ENCODE measurements at places on chromosomes 1 and 21.

DNA sequence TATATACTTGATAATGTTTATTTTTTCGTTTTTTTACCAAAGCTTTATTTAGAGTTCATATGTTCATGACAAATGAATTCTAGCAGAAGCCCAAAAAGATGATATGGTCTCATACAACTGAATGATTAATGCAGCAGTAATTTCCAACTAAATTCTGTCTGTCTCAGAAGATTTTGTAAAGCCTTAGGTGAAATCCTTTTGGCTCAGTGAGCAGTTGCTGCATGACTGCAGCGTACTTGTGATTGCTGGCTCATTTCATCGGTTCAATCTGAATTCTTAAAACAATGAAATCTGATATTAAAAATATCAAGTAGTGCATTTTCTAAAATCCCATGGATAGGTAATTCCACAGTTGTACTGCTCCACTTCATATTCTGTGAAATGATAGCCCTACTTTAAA is 73.2 kb downstream of the AK5 start:
- DNase-seq, result no peak

- DNase-seq, result no peak
Measured at GRCh38 chr1:202791077-202791747, 17.0 kb downstream of the KDM5B start.

- no peak for DNase-seq
Measured at GRCh38 chr1:184555665-184556641, 169.1 kb downstream of the C1orf21 start.

DNA sequence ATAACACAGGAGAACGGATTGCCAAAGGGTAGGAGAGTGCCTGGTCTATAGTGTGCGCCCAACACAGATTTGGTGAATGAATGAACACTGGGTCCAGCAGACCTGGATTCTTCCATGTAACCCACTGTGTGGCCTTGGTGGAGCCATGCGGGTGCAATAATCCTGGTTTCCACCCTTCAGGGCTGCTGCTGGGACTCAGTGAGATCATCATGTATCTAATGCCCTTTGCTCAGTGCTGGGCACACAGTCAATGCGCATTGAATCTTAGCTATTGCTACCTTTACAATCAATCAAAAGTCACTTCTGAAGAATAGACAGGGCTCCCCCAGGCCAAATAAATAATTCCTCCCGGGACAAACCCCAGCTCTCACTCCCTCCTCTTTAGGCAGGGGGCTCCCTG is 5.8 kb upstream of the EPHA2 start:
- no peak for DNase-seq

DNA sequence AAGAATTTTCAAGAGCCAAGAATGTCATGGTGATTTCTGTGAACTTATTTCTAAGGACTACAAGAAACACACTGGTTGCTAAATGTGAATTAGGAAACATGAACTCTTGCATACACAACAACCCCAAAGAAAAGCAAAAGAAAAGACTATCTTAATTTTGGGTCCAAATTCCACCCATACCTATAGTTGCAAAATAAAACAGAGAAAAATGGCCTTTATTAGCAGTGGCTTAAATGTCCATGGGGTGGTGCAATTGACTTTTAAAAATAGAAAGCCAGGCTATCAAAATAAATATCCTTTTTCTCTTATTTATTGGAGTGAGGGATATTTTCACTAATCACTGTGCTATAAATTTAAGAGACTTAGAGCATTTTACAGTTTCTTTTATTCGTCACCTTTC is 80.9 kb upstream of the DPYD start:
- DNase-seq, result no peak

GRCh38 chr1:207748737-207749528 is 2.9 kb upstream of the CD46 start:
- DNase-seq, result no peak

- DNase-seq, result no peak
Measured at GRCh38 chr1:1609822-1610485, 5.3 kb upstream of the MIB2 start.

DNA sequence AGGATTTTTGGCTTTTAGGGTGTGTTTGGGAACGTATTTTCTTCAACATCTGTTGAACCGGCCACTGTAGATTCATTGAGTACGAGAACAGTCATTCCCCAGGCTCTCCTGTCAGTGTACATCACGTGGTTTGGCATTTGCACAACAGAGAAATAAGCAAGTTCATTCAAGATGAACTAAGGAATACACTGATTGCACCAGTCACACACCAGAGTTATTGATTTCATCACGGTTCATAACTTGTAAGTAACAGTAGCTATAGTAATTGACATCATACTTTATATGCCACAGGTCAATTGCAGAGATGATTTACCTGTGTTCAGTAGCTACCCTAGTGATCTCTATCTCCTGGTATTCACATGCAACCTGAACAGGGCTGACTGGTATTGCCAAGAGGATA is 90.7 kb upstream of the ETS2 start:
- DNase-seq, result no peak

DNA sequence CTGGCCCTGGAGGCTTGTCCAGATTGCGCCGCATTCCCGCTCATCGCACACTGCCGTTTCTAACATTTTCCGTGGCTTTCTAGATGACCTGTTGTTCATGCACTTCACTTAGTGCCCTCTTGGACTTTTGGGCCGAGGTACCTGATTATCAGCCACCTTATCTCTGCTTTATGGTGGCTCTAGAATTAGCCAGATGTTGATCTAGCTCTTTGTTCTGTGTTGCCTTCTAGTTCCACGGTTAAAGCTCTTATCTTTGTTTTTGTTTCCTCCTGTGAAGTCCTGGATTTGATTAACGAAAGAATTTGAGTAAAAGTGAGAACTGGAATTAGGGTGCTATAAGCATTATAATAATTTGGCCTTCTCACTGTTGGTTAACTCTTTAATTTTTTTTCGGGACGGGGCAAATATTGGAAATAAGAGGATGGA is 945 bp downstream of the RNPEP start:
- DNase-seq, result no peak

GRCh38 chr1:38926091-38926490 is 15.5 kb downstream of the RHBDL2 start:
- DNase-seq, result no peak

DNA sequence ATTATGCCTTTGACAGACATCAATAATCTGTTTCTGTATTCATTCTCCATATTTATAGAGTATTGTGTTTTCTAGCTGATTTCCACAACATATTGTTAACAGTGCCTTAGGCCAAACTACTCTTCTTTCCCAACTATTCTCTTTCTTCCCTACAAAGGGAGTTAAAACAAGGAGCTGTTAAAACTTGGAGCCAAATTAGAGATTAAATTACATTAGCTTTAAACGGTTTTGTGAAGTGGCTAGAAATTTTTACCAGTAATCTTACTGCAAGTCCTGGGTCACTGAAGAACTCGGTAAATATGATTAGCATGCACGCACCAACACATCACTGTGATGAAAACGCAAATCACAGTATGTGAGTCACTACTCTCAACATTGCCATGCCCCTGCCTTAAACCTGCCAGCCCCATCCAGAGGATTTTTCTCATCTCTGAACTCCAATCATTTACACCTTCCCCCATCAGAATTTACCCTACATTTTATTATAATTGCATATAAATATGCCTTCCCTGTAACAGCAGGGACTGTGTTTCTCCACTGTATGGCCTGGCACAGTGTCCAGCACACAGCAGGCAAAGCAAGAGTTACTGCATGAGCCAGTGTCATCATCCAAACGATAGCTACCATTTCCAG is 1.5 kb upstream of the PRDX6 start:
- no peak for DNase-seq

DNA sequence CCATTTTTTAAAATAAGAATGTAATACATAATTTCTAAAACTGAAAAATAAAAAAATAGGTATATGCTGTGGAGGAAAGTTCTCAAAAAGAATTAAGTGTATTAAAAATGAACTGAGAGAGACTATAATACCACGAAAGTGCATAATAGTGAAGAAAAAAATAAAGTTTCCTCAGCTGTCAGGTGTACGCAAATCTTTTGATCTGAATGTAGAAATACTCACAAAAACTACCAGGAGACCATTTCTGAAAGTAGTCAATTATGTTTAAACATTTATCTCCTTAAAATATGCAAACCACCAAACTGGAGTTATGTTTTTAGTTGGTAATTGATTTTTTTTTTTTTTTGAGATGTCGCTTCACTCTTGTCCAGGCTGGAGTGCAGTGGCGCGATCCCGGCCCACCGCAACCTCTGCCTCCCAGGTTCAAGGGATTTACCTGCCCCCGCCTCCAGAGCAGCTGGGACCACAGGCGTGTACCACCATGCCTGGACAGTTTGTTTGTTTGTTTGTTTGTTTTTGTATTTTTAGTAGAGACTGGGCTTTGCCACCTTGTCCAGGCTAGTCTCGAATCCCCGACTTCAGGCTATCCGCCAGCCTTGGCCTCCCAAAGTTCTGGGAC is 1169.2 kb upstream of the B3GALT2 start:
- DNase-seq, result no peak

DNA sequence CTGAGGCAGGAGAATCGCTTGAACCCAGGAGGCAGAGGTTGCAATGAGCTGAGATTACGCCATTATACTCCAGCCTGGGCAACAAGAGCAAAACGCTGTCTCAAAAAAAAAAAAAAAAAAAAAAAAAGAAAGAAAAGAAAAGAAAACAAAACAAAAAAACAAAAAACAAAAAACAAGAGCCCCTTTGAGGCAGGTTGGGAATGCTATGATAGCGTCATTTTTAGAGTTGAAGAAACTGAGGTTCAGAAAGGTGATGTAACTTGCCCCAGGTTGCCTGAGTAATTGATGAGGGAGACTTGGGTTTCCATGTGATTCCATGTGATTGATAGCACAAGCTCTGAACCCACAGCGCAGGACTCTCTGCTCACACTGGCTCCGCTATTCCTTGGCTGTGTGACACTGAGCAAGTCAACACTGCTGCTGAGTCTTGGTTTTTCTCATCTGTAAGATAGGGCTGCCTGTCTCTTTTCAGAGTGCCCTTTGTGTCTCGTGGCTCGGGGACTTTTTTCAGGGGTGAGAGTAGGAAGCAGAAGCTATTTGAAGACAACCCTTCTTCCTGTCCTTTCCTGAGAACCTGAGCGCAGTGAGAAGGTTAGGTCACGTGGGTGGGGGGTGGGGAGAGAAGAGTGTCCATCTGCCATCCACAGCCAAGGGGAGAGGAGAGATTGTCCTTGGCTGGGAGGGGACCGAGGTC is 2.5 kb downstream of the CNR2 start:
- no peak for DNase-seq

GRCh38 chr1:244352156-244352830 is 99.4 kb downstream of the ADSS2 start:
- no peak for DNase-seq

GRCh38 chr1:13595411-13595810 is 11.8 kb downstream of the PDPN start:
- DNase-seq, result no peak

- no peak for DNase-seq
Measured at GRCh38 chr1:33244809-33245186, 11.5 kb upstream of the ZNF362 start.

DNA sequence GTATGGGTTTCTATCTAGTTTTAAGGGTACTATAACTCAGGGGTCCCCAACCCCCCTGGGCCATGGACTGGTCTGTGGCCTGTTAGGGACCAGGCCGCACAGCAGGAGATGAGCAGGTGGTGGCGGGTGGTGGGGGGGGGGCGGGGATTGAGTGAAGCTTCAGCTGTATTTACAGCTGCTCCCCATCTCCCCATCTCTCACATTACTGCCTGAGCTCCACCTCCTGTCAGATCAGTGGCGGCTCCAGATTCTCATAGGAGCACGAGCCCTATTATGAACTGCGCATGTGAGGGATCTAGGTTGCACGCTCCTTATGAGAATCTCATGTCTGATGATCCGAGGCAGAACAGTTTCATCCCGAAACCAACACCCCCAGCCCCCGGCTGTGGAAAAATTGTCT is 95.1 kb upstream of the SLC45A1 start:
- no peak for DNase-seq

- DNase-seq, result no peak
Measured at GRCh38 chr1:204221271-204221670, 7.5 kb upstream of the GOLT1A start.

DNA sequence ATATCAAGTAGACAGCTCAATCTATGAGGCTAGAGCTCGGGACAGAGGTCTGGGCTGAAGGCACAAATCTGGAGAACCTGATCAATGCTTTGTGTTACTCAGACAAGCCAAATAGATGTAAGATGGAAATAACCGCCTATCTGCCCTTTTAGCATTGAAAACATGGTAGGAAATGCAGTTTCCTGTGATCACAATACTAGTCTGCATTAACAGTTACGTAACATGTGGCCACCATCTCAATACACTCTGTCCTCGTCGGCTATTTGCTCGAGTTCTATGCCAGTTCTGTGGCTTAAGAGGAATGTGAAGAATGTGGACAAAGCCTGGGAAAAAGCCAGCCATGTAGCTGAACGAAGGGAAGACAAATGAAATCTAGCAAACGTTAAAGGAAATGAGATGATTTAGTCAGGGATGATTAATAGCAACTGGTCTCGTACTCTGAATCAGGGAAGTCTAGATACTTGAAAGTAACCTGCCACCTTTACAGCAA is 73.3 kb downstream of the HSF2BP start:
- DNase-seq, result no peak

- no peak for DNase-seq
Measured at GRCh38 chr1:156655151-156655903, 13.4 kb downstream of the BCAN start.

- no peak for DNase-seq
Measured at GRCh38 chr1:25779388-25779787, 20.6 kb upstream of the SELENON start.

Data from cortex of kidney (tissue), 1 donor.